ENCODE measurements at places on chromosomes 2 and 18.
A peak's percentile ranks its signal among the peaks of the same experiment; 100 is the strongest.

- DNase-seq = no peak
Measured at GRCh38 chr2:238582159-238582558, 155.4 kb downstream of the ASB1 start.

DNA sequence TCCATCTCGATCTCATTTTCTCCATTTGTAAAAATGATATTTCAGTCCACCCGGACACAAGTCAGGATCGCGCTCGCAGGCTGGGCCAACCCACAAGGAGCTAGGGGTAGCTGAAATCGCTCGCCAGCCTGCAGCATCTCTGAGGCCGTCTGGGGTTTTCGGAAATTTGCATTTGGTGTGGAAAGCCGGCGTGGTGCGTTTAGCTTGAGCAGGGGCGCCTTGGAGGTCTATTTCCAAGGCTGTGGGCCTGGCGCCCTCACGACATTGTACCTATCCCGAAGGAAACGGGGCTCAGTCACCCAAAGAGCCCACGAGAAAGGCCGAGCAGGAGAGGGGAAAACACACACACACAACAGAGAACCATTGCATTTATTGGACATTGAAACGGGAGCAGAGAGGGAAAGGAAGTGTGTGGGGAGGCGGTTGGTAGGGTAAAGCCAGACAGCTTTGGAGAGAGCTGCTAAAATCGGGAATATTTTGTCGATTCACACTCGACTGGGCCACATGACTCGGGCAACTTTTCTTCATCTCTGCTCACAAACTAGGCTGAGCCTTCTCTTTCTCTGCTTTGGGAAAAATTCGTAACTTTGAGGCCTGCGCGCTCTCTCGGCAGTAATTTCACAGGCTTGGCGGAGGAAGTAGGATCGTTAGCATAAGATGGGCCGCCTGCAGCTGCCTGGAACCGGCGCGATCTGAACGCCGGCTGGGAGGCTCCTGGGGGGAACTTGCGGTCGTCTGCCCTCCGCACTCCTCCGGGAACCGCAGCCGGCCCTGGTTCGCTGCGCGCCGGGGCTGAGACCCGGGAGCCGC lies 1.1 kb upstream of the HOXD8 start:
- no peak for DNase-seq

- DNase-seq = no peak
Measured at GRCh38 chr2:138979131-138979785, 199.1 kb upstream of the NXPH2 start.

DNA sequence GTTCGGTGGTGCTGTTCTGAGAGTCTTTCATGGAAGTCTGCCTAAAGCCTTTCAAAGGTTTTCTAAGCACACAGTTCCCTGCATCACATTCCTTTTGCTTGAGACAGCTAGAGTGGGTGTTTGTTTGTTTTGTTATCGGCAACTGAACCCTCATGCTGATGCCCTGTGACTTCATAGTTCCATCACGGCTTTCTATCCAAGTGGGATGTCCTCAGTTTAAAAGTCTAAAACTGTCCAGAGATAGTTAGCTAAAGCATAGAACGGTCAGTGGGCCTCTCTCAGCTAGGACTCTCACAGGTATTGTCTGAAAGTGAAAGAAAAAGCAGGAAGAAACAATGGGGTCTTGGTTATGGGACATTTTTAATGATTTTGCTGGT lies 337.3 kb downstream of the OSR1 start:
- no peak for DNase-seq

DNA sequence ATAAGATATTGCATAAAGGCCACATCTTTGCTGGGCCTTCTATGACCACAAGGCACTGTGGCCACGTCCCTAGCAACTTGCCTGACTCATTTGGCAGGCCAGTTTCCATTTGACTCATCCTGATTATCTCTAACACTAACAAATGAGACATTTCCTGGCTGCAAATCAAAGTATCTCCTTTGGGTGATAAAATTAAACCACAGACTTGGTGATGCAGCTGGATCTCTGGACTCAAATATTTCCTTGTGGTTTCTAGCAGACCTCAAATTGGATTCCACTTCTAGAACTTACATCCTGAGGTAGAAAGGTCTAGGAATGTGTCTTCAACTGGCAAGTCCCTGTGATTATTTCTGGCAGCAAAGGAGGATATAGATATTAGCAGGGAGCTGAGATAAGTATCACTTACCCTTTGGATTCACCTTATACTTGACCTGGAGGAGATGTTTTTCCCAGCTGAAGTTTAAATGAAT lies 167.9 kb upstream of the NXPH2 start:
- no peak for DNase-seq

- no peak for DNase-seq
Measured at GRCh38 chr2:211367711-211368110, 811.3 kb downstream of the CPS1 start.

DNA sequence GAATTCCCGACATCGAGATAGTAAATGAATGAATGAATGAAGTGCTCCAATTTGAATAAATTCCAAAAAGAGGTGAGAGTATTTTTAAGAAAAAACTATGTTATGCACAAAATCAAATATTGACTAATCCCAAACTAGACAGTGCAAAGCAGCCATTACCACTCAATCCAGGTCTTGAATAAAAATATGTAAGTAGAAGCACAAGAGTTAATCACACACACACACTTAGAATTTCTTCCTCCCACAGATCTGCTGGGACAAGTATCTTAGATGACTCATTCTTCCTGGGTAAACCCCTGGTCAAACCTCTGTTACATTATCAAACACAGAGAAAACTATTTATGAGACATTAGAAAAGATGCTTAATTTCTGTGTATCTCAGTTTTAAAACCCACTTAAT lies 102.0 kb downstream of the PLA2R1 start:
- DNase-seq = peak; percentile 2

DNA sequence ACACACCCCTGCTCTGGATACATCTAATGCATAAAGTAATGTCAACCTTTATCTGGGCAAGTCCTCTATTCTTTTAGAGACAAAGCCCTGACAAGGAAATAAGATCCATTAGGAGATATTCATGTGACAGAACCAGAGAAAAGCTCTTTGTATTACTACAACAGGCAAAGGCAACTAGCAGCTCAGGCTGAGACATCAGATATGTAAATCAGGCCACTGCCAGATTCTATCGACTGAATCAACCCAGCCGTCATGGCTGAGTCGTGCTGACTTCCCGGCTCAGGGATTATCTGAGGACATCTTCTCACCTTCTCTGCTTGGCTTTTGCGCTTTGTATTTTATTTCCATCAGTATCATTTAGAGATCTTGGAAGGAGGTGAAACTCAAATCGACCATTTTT lies 294.5 kb downstream of the PLCL1 start:
- peak; percentile 44 for DNase-seq

DNA sequence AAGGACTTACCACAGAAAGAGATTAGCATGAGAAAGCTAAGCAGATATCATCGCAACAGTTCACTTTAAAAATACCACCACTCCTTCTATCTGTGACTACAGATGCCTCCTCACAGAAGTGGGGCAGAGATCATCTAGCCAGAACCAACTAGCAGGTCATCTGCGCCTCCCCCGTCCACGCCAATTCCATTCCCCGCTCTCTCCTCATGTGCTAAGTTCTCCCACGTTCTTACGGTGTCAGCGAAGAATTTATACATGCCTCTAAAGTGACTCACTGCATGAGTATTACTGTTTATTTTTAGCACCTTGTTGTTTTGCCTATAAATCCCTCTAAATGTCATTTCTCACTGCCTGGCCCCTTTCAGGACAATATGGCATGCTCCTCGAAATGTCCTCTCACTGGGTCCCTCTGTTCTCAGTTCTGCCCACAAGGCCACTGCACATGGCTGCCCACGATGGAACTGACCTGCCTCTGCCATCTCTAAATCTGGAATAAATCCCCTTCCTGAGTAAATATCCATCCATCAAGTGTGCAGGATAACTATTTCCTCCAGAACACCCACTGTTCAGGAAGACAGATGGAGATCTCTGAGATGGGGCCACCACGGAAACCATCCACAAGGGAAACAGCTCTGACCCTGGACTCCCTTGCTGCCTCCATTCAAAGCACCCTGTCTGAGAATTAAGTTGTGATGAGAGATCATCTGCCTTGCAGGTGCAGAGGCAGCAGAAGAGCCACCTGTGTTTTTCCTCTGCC lies 137.7 kb downstream of the IRS1 start:
- DNase-seq = no peak

DNA sequence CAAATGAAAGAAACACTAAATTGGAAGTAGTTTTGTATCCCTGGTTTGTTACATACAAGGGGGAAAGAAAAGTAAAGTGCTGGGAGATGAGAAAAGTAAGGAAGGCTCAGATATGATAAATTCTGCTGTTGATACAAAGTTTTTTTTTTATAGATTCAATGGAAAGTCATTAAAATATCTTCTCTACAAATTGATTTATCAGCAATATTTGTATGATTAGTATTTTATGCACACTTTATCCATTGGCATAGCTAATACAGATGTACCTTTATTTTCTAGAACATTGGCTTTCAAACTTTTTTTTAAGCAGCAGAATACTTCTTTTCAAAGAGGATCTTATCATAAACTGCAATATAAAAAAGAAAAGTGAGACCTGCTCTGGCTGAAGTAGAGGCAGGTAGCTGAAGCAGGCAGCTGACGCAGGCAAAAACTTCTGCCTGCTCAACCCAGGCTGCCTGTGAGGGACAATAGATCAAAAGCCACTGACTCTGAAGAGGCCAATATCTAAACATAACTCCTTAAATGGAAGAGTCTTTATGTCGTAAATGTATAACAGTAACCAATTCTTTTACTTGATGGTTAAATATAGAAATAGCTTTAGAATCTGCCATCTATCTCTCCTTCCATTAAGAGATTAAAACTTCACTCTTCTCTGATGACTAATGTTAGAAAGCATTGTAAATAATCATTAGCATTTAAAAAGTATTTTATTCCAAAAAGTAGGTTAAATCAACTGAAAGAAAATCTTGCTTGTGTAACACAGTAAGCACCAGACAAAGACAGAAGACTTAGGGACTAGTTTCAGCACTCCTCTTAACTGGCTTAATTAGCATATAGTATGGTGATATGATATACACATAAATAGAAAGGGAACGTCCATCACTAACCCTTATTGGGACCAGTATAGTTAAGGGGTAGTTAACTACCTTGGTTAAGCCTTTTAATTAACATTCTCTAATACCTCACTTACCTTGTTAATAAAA lies 174.2 kb downstream of the SLC39A10 start:
- no peak for DNase-seq

DNA sequence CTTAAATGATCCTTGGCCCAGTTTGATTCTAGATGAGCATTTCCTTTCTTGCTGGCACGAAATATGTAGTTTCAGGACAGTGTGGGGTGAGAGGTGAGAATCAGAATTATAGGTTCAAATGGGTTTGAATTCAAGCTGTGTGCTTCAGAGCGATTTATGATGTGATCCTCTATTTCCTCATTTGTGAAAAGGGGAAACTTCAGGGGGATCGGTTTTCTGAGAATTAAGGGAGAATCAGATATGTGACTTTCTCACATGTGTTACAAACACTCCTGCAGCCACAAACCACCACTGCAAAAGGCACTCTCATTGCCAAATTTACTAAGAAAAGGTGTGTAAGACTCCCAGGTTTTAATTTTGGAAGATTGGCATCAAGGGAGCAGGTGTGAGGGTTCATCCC lies 24.4 kb downstream of the HK2 start:
- DNase-seq = no peak

GRCh38 chr2:134120733-134121630 lies 132.9 kb upstream of the MGAT5 start:
- peak; percentile 42 for DNase-seq

DNA sequence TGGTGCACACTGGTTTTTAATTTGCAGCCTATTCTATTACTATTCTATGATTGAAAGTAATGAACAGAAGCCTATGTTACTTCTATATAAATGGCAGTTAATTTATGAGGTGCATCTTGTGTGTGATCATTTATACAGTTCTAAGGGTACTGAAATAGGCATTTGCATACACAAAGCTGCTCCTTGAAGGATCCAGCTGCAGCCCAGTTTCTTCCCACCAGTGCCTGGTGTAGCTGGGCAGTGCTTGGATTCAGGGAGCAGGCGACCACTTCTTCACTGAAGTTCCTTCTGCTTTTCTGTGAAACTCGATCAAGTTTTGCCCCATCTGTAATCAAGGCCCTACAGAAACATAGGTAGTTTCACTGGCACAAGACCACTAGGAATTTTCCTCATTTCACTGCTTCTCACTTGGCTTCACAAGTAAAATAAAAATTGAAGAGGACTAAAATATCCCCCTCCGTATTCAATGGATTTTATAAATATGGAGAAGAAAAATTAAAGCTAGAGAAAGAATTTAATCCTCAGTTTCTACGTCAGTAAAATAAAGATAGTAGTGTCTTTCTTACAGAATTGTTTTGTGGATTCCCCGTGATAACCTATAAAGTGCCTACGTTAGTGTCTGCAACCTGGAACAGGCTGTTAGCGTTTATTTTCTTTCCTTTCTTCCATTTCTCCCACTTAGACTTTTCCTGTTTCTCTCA lies 1.7 kb upstream of the LPIN2 start:
- no peak for DNase-seq

DNA sequence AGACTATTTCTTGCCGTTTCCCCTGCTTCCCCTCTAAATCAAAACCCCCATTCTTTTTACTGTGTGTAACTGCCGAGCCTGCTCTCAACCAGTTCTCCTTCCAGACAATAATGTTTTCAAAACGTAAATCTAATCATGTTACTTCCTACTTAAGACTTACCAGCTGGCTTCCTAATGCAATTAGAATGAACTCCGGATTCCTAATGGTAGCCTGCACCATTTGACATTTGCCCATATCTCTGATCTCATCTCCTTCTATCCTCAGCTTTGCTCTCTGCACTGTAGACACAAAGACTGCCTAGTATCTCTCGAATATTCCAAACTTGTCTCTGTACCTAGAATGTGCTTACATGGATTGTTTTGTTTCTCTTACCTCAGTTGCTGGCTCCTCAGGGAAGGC lies 12.9 kb downstream of the TTL start:
- no peak for DNase-seq

DNA sequence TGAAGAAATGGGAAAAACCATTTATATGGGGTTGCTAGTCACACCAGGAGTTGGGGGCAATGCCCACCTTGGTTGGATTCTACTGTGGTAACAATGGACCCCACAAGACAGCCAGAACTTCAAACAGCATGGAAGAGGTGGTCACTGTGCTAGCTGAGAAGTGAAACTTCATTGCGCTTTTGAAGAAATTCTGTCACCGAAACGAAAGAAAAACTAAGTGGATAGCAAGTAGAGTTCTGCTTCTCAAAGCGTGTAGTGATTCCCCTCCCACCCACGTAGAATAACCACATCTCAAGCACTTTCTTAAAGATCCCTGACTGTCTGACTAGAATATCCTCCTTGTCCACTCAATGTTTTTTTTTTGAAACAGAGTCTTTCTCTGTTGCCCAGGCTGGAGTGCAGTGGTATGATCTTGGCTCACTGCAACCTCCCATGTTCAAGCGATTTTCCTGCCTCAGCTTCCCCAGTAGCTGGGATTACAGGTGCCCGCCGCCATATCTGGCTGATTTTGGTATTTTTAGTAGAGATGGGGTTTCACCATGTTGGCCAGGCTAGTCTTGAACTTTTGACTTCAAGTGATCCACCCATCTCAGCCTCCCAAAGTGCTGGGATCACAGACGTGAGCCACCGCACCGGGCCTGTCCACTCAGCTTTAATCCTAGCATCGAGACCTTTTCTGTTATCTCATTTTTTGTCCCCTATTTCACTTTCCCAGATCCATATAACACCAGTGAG lies 30.1 kb upstream of the CCL20 start:
- DNase-seq = no peak

GRCh38 chr2:155633887-155634570 lies 698.5 kb downstream of the NR4A2 start:
- DNase-seq = no peak

- DNase-seq = no peak
Measured at GRCh38 chr18:8839281-8839680, 133.9 kb downstream of the MTCL1 start.

GRCh38 chr2:556485-556884 lies 120.7 kb downstream of the TMEM18 start:
- no peak for DNase-seq
